ENCODE measurements at places on chromosomes 4 and X. TPM values are rescaled to one million over a fixed set of nuclear protein-coding genes. Genes with fewer than 3 reads are reported as not detected.
A peak's percentile ranks its signal among the peaks of the same experiment; 100 is the strongest.

- DNase-seq, result peak; percentile 19
Measured at GRCh38 chrX:31543634-31544033, 471.8 kb upstream of the FTHL17 start.

GRCh38 chr4:98639108-98639507 lies 19.3 kb downstream of the TSPAN5 start:
- peak; percentile 9 for DNase-seq

DNA sequence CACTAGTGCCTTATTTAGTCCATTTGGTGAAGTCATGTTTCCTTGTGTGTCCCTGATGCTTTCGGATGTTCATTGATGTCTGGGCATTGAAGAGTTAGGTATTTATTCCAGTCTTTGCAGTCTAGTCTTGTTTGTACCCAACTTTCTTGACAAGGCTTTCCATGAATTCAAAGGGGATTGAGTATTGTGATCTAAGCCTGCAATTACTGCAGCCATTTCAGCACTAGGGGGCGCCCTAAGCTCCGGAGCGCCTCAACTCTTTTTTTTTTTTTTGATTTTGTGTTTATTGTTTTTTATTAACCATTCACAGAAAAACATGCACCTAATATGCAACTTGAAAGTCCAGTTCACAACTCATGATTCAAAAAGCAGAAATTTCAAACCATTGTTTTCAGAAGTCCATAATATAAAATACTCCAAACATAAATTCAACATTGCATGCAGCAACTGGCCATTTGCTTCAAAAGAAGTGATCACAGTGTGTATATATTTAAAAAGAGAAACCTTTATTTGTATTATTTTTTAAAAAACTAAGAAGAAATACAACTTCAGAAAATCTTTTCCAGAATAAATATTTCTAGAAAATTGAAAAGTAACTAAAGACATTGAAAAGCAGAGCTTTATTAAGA lies 59.2 kb downstream of the PTPN13 start:
- no peak for DNase-seq

GRCh38 chrX:6968231-6968630 lies 179.3 kb upstream of the STS start:
- no peak for DNase-seq

- no peak for DNase-seq
Measured at GRCh38 chrX:40552768-40553167, 28.0 kb upstream of the ATP6AP2 start.

DNA sequence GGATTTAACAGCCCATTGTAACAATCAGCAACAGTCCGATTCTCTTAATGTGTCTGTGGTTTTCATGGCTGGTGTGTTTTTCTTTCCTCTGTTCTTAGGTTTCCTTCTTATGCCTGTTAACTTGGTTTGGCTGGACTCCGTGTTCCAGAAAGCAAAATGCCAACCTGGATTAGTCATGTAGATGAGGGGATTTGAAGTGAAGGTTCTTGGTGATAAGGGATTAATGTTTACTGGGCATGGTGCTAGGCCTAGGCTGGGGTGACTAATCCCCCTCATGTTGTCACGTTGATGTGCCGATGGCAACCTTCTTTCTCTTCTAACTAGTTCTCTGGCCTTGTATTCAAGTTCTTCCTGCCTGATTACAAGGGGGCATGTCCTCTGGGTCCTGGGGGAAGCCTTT lies 85.9 kb downstream of the REPS2 start:
- DNase-seq, result peak; percentile 87

GRCh38 chr4:129994715-129995114 lies 898.8 kb downstream of the C4orf33 start:
- no peak for DNase-seq

DNA sequence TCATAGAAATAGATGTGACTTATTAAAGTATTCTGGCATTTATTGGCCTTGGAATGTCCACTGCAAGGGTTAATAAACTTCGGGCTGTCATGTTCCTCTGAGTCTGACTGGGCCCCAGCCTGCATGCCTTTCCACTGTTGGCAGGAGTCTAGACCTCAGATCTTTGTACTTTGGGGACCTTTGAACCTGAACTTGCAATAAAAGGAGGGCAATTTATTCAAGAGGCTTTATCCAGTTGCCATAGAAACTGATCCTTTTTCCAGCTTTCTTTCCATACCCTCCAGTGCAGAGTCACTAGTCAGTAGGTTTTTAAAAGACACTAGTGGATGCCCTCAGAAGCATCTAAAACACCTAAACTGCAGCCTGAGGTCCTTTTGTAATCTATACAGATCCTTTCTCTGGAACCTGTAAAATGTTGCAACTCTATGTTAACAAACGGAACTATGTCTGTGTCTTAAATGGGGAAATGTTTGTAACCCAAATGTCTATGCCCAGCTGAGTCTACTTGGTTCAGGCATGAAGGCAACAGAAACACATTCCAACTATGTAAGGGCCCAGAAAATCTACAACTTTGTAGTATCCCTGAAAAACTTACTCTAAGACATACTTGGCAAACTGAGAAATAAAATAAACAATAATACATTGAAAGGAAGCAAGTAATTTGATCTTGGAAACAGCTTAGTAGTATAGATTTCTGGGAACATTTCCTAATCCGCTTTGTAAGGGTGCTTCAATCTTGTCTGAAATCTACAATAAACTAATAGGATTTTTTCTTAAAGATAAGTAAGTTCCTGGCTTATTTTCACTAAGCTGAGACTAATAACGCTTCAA lies 41.5 kb downstream of the SOWAHB start:
- DNase-seq, result peak; percentile 58

- DNase-seq, result peak; percentile 10
Measured at GRCh38 chrX:155434906-155435743, 23.3 kb downstream of the F8A3 start.

GRCh38 chr4:108465886-108466500 lies 154.4 kb upstream of the RPL34 start:
- no peak for DNase-seq

GRCh38 chrX:148917441-148917840 lies 417.0 kb downstream of the AFF2 start:
- no peak for DNase-seq

- DNase-seq, result peak; percentile 25
Measured at GRCh38 chr4:53040459-53040815, 178.3 kb downstream of the RASL11B start.

- no peak for DNase-seq
Measured at GRCh38 chr4:53775381-53775780, 184.1 kb upstream of the LNX1 start.

DNA sequence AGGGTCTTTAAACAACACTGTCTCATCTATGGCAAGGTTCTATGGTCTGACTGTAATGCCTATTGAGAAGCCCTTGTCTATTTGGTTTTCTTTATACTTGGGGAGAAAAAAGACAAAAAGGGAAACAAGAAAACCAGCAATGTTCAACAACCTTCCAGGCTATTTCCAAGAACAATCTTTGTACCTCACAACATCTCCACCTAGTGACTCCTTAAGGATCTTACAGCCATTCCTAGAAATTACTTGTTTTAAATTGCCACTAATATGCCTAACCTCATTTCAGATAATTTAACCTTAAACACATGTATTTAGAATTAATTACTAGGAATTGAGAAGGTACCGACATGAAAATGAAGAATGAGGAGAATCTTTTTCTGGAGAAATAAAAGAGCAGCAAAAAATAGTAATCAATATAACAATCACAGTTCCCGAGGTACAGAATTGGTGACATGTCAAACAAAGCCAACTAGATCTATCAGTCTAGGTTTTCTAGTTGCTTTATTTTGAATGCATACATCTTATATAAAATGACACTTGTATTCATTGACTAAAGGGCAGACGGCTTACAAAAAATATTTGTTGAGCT lies 1.6 kb upstream of the RBM46 start:
- DNase-seq, result peak; percentile 73

- DNase-seq, result no peak
Measured at GRCh38 chr4:144633215-144633614, 12.7 kb upstream of the HHIP start.

DNA sequence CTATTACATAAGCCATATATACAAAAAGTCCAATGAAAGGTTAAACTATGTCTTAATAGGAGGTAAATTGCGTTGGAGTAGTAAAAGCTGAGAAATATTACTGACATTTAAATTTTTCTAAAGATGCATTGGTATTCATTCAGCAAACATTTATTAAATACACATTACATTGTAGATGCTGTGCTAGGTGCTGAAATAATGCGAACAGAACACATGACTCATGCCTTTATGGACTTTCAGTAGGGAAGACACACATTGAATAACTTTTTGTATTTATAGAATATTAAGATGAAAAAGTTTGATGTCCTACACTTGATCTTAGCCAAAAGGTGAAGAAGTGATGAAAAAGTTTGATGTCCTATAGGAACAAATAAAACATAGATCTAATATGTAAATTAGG lies 871.1 kb upstream of the SLIT2 start:
- no peak for DNase-seq

The NEUROG2 gene
- not detected for total RNA-seq

The ZNF157 gene
- not detected for total RNA-seq

The CPLX1 gene
- total RNA-seq, result not detected

The CT45A1 gene
- not detected for total RNA-seq

The PNCK gene
- total RNA-seq, result 0.33 TPM

The ENPEP gene
- 5.9 TPM for total RNA-seq

Data from fibroblast of the aortic adventitia (primary cell).